ENCODE measurements at places on chromosomes 5 and 9.

DNA sequence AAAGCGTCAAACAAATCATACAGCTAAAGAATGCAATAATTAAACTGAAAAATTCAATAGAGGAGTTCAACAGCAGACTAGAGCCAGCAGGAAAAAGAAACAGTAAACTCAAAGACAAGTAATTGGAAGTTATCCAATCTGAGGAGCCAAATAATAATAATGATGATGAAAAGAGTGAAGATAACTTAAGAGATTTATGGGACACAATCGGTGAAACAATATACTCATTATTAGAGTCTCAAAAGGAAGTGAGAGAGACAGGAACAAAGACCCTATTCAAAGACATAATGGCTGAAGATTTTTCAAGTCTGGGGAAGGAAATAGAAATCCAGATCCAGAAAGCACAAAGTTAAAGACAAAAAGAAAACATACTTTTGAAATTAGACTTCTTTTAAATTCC, 263.9 kb upstream of the NR4A3 start:
- DNase-seq: no peak

DNA sequence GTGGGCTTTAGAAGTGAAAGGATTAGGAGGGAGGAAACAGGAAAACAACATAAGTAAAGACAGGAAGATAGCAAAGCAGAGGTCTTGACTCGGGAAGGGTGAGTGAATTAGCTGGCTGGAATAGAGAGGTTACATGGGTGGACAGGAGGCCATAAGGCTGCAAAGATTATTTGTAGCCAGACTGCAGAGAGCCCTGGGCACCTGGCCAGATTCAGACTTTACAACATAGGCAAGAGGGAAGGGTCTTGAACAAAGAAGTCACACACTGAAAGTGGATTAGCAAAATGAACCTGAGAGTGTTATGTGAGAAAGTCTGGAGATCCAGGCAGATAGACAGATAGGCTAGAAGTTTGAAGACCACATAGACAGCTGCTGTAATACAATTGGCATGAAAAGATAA, 29.7 kb upstream of the CER1 start:
- no peak for DNase-seq

- no peak for DNase-seq
Measured at GRCh38 chr5:158011422-158011821, 152.5 kb upstream of the CLINT1 start.

DNA sequence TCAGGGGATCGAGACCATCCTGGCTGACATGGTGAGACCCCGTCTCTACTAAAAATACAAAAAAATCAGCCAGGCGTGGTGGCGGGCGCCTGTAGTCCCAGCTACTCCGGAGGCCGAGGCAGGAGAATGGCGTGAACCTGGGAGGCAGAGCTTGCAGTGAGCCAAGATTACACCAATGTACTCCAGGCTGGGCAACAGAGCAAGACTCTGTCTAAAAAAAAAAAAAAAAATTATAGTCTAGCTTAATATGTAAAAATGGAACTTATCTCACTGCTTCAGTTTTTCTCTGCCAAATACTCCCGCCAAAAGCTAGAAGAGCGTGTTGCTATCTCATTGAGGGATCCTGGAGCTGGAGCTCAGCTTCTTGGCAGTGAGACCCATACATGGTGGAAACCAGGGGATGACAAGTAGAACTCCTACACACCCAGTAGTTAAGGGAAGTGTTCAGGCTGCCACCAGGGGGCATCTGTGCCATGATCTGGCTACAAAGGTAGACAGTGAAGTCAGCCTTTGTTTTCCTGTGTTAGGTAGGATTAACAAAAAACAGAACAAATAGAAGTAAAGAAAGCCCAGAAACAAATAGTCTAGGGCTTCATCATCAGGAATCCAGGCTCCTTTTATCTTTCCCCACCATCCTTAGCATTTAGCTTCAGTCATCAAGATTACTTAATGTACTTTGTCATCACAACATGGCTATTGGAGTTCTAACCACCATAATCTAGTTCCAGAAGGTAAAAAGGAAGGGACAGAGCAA, 33.6 kb upstream of the GLIPR2 start:
- peak; percentile 88 for DNase-seq

- no peak for DNase-seq
Measured at GRCh38 chr9:116656977-116657376, 30.1 kb upstream of the TRIM32 start.

DNA sequence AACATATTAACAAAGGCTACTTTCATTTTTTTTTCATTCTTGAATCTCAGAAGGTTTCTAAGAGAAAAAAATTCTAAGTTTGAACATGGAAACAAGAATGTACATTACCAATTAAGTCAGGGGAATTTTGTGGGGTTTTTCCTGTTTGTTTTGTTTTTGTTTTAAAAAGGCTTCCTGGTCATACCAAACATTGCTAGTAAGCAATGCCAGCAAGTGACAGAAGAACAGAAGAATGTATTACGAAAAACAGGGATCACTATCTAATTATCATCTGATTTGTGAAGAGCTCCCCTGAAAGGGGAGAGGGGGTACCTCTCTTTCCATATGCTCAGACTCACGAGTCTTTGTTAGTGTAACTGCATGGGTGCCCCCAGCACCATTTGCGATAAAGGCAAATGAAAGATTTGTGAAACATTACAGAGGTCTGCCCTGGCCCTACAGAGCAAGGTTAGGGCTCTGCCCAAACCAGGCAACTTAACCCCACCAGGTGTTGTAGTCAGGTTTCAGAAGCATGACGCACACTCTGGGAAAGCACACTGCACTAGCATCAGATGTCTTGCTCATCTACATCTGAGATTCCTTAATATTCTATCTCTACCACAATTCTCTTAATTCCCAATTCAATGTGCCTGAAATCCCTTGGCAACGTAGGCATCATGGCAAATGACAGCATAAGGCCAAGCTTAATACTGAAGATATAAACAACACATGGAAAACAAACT, 268.2 kb downstream of the MLLT3 start:
- DNase-seq: no peak

GRCh38 chr9:127293328-127293727, 28.8 kb downstream of the GARNL3 start:
- no peak for DNase-seq

DNA sequence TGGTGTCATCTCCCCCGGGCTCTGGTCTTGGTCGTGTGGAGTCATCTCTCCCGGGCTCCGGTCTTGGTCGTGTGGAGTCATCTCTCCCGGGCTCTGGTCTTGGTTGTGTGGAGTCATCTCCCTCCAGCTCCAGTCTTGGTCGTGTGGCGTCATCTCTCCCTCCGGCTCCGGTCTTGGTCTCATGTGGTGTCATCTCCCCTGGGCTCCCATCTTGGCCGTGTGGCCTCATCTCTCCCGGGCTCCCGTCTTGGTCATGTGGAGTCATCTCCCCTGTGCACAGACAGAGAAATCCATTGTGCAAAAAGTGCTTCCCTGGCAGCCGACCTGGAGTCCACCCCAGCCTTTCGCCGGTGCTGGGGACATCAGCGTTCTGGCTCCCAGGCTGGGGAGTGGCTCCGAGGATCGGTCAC, 91.1 kb upstream of the CACNA1B start:
- DNase-seq: no peak

DNA sequence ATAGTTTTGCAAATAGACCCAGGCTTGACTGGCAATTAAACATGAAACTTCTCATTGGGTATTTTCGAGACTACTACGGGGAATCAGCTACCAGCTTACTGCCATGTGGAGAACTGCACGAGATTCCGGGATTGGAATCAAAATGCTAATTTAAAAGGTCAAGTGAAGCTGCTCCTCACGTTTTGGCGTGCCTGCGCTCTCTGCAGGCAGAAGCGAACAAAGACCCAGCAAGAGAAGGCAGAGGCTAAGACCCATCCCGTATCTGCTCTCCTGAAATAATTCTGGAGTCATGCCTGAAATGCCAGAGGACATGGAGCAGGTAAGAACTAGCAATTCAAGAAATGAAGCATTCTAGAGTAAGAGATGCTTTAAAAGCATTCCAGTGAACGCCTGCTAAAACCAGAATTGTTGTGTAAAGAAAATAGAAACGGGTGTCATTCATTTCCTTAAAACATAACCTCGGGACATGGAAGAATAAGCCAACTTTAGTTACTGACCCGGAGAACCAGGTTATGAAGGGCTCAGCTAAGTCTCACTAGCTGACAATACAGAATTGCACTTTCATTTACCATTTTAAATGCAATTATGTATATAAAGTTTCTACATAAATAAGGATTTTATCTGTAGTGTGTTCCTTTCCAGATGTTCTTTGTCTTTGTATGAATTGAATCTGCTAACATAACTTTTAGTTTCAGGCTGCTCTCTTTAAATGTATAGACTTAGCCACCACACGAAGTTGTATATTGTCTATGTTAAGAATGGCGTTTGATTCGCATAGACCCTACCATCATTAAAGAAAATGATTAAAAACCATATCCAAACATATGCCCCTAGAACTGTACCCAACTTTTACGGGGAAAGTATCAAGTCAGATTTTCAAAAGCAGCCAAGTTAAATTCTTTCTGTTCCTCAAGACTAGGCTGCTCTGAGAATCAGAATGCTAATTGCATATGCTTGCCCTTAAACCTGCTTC, 2.0 kb upstream of the MAT2B start:
- peak; percentile 62 for DNase-seq

DNA sequence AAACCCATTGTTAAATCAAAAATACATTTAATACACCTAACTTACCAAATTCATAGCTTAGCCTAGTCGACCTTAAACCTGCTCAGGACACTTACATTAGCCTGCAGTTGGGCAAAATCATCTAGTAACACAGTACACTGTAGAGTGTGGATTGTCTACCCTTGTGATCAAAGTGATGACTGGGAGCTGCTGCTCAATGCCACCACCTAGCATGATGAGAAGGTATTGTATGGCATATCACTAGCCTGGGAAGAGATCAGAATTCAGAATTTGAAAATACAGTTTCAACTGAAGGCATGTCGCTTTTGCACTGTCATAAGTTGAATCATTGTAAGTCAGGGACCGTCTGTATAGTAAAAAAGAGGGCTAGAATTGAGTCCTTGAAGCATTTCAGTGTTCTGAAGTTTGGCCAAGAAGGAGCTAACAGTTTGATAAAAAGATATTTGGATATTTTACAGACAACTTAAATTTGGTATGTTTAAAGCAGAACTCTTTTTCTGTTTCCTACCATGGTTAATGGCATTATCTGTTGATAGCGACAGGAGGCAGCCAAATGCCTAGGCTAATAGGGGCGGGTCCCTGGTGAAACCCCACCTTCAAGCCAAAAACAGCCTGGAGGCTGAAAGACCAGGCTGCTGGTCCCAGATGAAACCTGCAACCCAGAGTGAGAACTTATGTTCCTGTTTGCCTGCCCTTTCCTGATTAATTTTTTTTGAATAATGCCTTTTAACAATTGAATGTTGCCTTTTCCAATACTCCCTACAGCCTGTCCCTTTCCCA, 23.0 kb downstream of the SMIM15 start:
- no peak for DNase-seq

GRCh38 chr9:84953252-84953773, 283.8 kb downstream of the NTRK2 start:
- DNase-seq: no peak

- no peak for DNase-seq
Measured at GRCh38 chr9:97411440-97411788, 482 bp upstream of the TDRD7 start.

- DNase-seq: no peak
Measured at GRCh38 chr9:134187110-134187531, 22.8 kb upstream of the RNU6ATAC start.

GRCh38 chr5:27172693-27173092, 134.3 kb upstream of the CDH9 start:
- DNase-seq: no peak

DNA sequence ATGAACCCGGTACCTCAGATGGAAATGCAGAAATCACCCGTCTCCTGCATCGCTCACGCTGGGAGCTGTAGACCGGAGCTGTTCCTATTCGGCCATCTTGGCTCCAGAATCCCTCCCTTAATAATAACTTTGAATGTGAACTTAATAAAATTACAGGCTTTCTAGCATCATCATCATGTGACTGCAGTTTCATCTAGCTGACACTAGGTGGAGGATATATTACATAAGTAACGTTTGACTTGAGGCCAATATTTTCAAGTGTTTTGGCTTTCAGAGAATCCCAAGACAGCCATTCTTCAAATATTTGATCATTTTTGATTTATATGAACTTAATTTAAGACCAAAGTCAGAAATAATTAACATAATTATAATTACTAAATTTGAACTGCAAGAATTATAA, 474.9 kb upstream of the CDH10 start:
- no peak for DNase-seq
